ENCODE measurements at places on chromosomes 1 and 21.

DNA sequence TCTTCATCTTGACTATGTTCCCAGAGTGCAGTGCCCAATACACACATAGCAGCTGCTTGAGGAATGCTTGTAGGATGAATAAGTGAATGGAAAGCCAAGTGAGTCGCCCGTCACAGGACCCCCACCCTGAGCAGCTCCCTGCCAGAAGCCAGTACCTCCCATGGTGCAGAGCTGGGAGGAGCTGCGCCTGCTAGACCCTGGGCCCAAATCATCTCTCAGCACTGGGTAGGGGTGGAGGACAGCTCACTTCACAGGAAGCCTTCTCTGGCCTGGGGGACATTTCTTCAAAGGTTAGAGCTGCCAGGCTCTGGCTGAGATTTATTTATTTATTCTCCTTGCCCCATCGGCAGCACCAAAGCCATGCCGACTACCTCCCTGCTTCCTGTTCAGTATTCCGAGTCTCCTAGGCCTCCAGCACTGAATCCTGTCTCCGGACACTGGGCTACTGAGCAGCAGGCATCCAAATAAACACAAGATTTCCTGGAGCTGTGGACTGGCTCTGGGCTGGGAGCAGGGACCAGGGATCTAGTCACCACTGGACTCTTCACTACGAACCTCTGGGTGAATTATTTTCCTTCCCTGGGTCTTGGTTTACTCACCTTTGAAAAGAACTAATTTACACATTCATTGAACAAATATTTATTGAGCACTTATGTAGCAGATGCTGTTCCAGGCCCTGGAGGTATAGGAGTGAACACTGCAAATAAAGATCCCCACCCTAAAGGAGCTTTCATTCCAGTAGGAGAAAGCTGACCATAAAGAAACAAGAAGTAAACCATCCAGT, 187.7 kb downstream of the TRABD2B start:
- DNase-seq, result no peak

GRCh38 chr1:175744833-175745232, 1.4 kb upstream of the TNR start:
- no peak for DNase-seq

- no peak for DNase-seq
These were observed 387.6 kb downstream of the LTN1 start for GRCh38 chr21:28604946-28605537.

DNA sequence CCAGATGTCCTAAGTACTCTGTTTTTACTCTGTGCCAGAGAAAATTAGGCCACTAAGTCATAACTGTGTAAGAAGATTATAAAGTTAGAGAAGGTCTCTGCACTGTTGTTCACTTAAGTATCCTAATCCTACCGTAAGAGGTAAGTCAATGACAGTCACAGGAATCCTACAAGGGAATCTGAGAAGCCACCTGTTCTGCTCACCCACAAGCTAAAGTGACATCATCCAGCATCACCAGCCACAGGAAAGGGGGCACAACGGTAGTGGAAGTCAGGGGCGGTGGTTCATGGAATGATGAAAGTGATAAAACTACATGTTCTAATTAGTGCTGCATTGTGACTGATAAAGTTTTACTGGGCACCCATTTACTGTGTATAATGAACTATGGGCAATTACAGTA, 92.7 kb downstream of the PLD5 start:
- no peak for DNase-seq

- no peak for DNase-seq
These were observed 195.7 kb upstream of the ADGRL2 start for GRCh38 chr1:81605023-81605422.

DNA sequence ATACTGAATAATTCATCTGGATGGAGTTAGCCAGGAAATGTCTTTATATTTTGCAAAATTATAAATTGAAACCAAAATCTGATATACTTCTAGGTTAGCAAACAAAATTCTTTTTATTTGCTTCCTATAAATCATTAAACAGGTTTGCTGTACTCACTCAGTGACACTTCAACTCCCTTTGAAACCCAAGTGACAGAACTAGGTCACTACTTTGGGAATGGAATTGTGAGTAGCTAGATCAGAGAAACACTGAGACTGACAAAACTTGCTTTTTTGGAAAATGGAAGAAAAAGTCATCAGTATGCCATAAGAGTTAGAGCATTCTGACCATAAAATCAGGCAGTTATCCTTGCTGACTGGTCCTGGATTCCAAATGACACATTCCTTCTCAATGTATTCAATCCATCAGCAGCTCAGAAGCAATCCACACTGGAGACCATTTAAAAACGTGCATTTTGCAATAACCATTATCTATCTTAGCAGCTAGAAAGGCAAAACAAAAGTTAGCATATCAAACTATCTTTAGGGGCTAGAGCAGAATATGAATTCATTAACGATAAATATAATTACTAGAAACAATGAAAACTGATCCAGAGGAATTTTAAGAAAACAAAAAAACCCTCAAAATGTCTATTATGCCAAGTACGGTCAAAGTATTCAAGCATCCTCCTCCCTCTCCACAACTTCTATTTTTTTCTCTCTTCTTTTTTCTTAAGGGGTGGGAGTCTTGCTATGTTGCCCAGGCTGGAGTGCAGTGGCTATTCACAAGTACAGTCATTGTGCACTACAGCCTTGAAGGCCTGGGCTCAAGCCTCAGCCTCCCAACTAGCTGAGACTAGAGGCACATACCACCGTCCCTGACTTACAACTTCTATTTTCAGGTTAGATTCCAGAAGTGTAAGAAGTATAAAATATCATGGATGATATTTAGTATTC, 60.1 kb downstream of the HNRNPR start:
- no peak for DNase-seq

- DNase-seq, result no peak
These were observed 30.3 kb downstream of the ZSCAN20 start for GRCh38 chr1:33502726-33503125.
